NCI-H1092 (cell line): ENCODE measurements at places on chromosomes 11 and 22.
A peak's percentile ranks its signal among the peaks of the same experiment; 100 is the strongest.

GRCh38 chr11:113728814-113729213, 22.7 kb upstream of the TMPRSS5 start:
- no peak for DNase-seq

- no peak for DNase-seq
Measured at GRCh38 chr11:72737336-72737735, 14.9 kb downstream of the ARAP1 start.

GRCh38 chr22:37088108-37088605, 21.4 kb downstream of the TMPRSS6 start:
- no peak for DNase-seq

- peak; percentile 55 for DNase-seq
Measured at GRCh38 chr11:363948-364761, 5.1 kb upstream of the B4GALNT4 start.

DNA sequence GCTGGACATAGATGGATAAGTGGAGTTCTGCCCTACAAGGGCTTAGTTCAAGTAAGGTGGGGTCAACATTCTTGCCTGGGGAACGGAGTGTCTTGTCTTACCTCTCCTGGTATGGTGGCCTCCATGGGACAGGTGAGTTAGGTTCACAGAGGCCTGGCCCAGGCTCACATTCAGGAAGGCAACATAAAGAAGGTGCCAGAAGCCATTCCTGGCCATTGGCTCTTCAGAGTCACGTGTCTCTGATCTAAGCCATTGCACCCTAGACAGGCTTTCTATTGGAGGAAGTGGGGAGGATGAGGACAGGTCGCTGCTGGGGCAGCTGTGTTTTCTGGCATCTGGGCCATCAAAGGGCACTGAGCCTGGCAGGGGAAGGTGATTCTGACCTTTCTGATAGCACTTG, 14.8 kb downstream of the LMO2 start:
- DNase-seq, result no peak

DNA sequence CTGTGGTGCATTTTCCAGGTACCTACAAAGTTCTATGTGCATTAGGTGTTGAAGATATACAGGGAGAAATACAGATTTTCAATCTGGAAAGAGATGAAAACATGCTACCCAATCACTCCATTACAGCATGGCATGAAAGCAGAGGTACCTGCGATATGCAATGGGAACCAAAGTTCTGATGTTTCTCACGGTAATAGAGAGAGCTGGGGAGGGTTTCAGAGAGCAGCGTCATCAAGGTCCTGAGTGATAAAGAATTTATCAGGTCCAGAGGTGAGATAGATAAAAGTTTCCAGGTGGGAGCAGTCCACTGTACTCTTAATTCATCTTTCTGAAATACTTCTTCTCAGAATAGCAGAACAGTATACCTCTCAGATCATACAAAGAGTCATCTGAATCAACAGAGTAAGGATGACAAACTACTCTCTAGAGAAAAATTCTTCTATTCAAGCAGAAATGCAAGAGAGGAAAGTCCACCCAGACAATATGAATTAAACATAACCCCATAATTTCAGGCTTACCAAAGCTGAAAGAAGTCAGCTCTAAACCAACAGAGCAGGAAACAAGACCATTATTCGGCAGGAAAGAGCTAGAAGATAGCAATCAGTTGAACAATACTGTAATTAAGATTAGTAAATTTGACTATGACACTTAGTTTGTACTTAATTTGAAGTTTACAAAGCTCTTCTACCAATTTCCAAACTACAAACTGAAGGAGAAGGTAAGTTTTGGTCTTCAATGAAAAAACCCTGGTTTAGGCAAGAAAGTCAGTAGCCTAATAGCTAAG, 12.8 kb downstream of the CTSC start:
- no peak for DNase-seq

GRCh38 chr11:126660761-126661425, 305.4 kb downstream of the ST3GAL4 start:
- no peak for DNase-seq

- no peak for DNase-seq
Measured at GRCh38 chr22:27844256-27844655, 42.7 kb upstream of the MN1 start.

GRCh38 chr11:105900515-105901035, 121.5 kb downstream of the MSANTD4 start:
- DNase-seq, result no peak

- no peak for DNase-seq
Measured at GRCh38 chr22:17988800-17989513, 35.4 kb downstream of the MICAL3 start.

- DNase-seq, result no peak
Measured at GRCh38 chr11:86765203-86765602, 35.1 kb upstream of the PRSS23 start.

GRCh38 chr22:46587492-46588278, 32.5 kb upstream of the GRAMD4 start:
- DNase-seq, result no peak

DNA sequence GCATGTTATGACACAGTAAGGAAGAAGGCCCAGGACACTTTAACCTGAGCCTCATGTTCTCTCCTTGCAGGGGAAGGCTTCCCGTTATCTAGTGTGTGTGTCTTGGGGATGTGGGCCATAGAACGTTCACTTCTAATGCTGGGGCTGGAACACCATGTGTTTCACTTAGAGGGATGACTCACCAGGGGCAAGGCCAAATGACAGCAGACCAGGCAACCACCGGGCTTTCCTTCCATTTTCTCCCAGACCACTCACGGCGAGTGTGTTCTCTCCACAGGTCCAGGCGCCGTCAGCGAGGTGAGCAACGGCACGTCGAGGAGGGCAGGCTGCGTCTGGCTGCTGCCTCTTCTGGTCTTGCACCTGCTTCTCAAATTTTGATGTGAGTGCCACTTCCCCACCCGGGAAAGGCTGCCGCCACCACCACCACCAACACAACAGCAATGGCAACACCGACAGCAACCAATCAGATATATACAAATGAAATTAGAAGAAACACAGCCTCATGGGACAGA, 964.4 kb downstream of the NTM start:
- no peak for DNase-seq
